ENCODE measurements at places on chromosomes 12 and 14.

DNA sequence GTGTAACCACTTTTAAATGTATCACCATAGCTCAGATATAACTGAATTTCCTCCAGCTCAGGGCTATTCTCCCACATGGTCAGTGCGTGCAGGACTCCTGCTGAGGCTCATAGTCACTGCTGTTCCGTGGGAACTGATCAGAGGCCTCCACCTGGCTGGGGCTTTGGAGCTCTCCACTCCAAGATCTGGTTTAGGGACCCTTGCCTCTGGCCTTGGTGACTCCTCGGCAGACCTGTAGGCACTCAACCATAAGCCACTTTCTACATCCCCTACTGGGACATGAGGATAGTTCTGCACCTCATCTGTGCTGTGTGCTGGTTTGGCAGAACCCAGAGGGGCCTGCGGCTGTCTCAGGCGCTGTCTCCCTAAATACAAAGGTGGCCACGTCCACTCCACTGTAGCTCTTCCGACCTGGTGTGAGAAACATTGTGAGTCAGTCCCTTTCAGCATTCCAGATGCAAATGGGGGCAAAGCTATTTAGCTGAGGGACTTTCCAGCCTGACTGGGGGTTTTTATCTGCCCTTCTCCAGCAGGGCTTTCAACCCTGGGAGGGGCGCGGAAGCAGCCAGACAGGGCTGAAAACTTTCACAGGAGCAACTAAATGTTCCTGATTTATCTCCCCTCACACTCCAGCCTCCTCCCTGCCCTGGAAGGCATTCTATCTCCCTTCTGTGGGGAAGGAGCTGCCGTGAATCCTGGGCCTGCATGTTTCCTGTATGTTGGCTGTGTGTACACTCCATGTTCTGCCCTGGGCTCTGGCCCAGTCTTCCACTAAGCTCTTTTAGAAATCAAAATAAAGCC lies 218.3 kb upstream of the DAAM1 start:
- DNase-seq = no peak

- DNase-seq = no peak
Measured at GRCh38 chr14:68225321-68225720, 405.7 kb downstream of the RAD51B start.

DNA sequence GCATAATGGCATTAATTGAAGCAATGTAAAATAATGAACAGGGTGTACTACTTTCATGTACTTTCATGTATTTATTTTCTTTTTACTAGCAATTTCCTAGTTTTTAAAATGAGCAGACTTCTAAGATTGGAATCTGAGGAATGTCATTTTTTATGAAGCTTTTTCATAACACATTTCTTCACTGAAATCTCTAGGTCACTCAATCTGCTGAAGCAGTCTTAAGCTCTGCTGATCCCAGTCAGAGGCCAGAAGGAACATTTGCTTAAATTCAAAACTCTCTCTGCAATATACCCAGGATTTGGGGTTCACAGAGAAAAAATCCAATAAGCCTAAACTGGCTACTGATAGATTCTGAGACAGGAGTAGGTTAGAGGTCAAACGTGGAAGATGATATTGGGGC lies 73.6 kb upstream of the CNTN1 start:
- DNase-seq = no peak

- DNase-seq = no peak
Measured at GRCh38 chr12:54981796-54982195, 2.8 kb downstream of the TESPA1 start.

- DNase-seq = no peak
Measured at GRCh38 chr12:2233034-2233433, 180.2 kb downstream of the CACNA1C start.

GRCh38 chr14:31788340-31788739 lies 227.1 kb downstream of the NUBPL start:
- DNase-seq = no peak

DNA sequence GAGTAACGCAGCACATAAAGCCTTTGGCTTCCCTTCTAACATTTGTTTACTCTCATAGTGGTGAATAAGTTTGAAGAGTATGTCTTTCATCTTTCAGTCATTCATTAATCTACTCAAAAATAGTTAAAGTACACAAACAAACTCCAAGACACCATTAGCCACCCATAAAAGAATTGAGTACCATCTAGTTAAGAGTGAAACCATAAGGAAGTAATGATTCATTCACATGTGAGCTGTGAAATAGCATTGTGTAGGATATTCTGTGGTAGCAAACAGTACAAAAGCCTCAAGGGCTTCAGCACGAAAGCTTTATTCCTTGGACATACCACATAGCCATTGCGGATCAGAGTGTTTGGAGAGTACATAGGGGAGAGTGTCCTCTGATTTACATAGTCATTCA lies 13.9 kb downstream of the SYT1 start:
- DNase-seq = no peak

DNA sequence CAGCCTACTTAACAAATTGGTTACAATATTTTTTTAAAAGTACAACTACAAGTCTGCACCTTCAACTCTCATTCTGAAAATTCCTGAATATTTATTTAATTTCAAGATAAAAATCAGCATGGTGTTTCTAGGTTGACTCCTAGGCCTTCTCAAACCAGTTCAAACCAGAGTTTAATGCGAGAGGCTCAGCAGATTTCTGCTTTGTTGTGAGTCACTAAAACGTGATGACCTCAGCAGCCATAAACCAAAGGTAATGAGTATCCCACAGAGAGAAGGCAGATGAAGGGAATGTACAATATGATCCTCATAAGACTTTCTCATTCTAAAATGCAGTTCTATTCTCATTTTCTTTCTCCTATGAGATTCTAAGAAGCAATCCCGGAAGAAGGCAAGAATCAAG lies 1.5 kb downstream of the PRDM4 start:
- no peak for DNase-seq

DNA sequence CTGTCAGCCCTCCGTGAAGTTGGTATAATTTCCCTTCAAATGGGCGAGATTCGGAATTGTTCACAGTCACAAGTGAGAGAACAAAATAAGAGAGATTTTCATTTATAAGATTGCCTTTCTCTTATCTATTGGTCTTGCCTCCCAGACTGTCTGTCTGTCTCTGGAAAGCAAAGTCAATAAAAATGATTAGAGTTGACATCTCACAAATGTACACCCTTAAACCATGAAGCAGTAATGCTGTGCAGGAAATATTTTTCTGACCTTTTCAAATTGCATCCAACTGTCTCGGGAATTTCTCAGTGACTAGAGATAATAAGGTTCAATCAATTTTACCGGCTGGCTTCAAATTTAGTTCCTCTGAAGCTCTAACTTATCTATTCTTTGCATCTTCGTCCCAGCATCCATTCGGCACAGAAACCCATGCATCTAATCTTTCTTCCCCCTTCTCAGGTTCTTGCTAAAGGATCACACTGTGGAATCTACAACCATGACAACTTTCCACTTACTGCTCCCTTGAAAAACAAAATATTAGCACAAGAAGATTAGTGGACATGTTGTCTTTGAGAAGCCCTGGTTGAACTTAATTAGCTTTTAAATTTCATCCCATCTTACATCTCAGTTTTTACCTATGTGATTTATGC lies 93.1 kb downstream of the RMST start:
- no peak for DNase-seq

DNA sequence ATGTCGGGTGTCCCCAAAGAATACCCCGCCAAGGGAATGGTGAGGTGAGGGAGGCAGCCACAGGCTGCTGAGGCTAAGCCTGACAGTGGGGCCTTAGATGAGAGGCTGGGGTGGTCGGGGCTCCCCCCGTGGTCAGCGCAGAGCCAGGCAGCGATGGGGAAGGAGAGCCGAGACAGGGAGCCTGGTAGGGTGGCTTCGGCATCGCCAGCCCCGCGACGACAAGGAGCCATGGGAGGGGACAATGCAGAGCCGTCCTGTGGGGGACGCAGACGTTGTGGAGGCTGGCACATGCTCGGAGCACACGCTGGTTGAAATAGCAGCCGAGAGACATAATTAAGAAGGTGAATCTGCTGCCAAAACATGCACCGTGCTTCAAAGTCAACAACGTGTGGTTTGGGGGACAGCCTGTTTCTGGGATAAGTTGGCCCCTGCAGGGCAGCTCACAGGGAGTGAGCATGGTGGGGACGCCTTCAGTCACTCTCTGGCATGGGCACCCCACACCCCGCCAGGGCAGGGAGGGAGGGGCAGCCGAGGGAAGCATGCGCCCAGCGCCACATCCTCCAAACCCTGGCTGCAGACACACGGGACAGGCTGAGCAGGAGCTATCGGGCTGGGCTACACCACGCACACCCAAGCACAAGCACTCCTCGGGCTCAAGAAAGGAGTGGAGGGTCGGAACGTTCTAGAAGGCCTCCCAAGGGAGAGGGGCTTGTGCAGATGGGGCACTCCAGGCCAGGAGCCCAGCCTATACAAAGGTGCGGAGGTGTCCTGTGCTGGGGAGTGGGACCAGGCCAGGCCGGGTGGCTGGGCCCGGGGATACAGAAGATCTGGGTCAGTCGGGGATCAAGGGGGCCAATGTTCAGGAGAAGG lies 66.6 kb upstream of the C14orf180 start:
- DNase-seq = no peak

- no peak for DNase-seq
Measured at GRCh38 chr14:68111853-68112270, 292.3 kb downstream of the RAD51B start.

DNA sequence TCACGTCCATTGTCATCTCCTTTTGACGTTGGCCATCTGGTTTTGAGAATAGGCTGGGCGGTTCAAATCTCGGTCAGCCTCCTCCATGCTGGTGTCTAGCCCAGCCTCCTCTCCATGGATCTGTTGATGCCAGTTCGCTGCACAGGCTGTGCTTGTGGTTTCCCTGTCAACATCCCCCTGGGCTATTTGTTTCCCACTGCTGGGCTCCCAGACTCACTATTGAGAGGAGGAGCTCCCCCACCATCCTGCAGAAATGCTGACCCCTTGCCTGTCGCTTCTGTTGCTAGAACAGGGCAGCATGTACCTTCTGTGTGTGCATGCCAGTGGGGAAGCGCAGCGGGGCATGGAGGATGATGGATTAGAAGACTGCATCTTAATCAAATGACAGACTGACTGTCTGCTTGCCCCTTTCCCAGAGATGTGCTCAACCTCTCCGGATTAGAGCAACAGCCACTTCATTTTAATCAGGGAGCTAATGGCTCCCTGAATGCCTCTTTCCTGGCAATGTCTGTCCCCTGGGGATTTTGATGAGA lies 170.5 kb downstream of the TSPAN9 start:
- no peak for DNase-seq

DNA sequence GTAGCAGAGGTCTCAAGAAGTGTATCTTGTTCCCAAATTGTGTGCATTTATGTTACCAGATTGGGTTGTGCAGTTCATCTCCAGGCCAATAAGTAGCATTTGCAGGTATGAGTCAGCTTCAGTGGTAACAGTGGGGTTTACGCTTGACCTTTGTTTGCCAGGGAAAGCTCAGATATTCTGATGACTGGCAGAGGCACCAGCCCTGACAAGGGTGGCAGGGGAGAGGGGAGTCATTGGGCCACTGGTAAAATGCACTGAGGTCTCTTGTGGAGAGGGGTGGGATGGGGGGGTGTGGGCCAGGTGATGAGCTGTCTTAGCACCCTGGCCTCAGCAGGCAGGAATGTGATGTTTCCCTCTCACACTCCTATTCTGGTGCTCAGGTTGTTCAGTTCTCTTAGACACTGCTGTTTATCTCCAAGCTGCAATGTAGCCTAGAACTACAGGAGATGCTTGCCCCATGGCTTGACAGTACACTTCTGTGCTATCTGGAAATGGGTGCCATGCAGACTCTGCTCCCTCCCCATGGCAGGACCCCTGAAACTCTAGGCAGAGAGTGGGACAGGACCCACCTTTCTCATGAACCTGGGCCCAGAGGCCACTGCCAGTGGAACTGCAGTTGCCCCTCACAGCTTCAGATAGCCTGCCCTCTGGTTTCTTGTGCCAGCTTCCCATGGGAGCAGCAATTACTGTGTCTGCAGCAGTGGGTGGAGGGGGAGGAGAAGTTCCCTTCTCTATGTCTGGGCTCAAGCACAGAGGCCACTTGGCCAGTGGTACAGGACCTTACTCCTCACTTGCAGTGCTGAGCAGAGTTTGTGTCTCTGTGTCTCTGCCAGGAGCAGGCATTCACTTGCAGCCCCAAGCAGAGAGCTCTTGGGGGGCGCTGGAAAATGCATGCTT lies 31.9 kb downstream of the USP15 start:
- DNase-seq = no peak

GRCh38 chr14:32468955-32469354 lies 139.9 kb downstream of the AKAP6 start:
- no peak for DNase-seq

- DNase-seq = no peak
Measured at GRCh38 chr12:47989023-47989417, 15.3 kb downstream of the COL2A1 start.

GRCh38 chr12:48777501-48778400 lies 11.1 kb downstream of the ADCY6 start:
- DNase-seq = no peak

DNA sequence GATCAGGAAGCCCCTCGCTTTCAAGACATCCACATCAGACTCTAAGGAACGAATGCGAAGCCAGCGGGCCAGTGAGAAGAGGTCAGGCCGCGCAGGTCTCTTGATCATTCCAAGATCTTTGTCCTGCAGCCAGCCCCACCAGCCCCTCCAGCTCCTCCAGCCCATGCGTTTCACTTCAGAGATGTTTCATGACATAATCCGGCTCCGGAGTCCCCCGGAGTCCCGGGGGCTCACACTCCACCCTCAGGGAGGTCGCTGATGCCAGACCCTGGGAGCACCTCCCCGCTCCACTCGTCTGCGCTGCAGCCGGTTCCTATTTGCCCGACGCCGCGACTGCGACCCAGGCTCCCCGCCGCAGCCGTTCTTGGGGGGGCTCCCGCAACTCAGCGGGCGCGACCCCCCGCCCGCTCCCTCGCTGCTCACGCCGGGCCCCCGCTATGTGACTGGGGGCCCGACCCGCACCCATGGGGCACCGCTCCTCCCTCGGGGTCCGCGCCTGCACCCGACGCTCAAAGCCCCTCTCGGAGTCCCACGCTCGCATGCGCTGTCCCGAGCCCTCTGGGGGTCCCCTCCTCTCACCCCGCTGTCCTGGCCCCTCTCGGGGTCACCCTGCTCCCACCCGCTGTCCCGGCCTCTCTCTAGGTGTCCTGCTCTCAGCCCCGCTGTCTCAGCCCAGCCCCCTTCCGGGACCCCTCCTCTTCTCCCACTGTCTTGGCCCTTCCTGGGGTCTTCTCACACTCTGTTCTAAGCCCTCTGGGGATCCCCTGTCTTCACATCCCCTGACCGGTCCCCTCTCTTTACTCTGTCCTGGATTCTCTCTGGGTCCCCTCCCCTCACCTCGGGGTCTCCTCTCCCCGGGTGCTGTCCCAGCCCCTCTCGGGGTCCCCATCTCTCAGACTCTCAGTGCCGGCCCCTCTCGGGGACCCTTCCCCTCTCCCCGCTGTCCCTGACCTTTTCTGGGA lies 1.1 kb downstream of the TAOK3 start:
- no peak for DNase-seq

GRCh38 chr12:55946553-55946952 lies 15.6 kb downstream of the DGKA start:
- DNase-seq = no peak

DNA sequence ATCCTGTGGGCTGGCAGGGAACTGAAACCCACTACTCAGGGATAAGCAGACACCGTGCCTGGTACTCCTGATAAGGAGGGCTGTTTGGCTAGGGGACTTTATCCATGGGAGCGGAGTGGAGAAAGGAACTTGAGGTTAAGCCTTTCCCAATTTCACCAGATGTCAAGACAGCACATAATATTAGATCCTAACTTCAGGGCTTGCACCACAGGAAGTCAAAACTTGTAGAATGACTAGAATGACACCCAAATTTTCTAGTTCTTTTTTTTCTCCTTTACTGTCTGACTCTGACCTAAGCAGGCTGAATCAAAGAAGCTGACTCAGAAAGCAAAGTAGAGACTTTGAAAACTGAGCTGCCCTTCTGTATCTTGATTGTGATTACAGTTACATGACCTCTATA lies 7.1 kb upstream of the CGRRF1 start:
- no peak for DNase-seq

Data from occipital lobe (tissue), 3 donors.